ENCODE measurements at places on chromosomes 6 and 20. TPM values are rescaled to one million over a fixed set of nuclear protein-coding genes. Genes with fewer than 3 reads are reported as not detected.

Gene OR12D2
- not detected for total RNA-seq

GRCh38 chr20:1944345-1945091 lies 49.3 kb downstream of the SIRPA start:
- DNase-seq = no peak

DNA sequence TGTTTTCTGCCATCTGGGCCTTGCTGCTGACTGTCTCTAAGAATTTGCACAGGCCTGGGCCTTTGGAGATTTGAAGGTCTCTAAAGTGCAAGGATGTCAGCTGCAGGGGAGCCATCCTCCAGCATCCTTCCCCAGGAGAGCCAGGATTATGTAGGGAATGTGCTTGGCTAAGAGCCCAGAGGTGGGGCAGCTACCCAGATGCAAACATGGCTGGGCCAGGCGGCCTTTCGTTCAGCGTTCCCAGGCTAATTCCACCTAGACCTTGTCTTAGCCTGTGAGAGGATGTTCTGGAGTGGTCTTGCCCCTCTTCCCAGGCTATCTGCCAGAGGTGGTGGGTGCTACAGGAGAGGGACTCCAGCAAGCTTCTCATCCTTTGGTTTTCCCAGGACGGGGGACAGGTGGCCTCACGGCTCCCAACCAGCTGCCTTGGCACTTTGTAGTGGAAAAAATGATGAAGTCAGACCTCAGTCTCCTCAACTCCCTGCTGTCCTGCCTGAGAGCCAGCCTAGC lies 7.7 kb upstream of the PTGIS start:
- DNase-seq = peak; percentile 67

Gene GINS1
- total RNA-seq = 7.3 TPM

Gene AK9
- total RNA-seq = 5.8 TPM
